ENCODE measurements at places on chromosomes 3 and 15.
A peak's percentile ranks its signal among the peaks of the same experiment; 100 is the strongest.

DNA sequence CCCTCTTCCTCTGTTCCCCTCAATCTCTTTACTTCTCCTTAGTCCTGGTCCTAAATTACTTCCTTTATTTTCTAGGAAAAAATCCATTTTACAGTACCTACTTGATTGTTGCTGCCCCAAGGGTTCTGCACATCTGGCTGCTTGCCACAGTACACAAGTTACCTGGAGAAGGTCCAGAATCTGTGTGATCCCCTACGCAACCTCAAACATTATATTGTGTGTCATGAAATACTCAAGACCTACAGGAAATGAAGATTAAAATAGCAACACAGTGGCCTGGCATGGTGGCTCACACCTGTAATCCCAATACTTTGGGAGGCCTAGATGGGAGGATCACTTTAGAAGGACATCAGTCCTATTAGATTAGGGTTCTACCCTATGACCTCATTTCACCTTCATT is 48.7 kb downstream of the PRKAR2A start:
- no peak for DNase-seq

DNA sequence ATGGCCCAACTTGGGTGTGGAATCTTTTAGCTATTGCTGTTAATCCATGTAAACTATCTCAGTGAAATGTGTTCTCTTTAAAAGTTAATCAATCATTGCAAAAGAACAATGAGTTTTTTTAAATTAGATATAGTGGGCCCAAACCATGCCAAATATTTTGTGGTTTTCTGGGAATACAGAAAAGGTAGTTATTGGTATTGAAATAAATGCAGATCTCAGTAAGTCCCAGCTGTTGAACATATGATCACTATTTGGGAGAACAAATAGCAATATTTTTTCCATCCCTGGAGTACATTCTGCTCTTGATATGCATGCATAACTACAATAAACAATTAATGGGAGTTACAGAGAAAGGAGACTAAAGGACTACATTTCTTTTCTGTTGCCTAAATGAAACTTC is 36.0 kb upstream of the LEKR1 start:
- DNase-seq: no peak

- DNase-seq: no peak
These were observed 289.9 kb upstream of the RASGRP1 start for GRCh38 chr15:38854506-38854905.

- no peak for DNase-seq
These were observed 188.6 kb upstream of the TBL1XR1 start for GRCh38 chr3:177385831-177386301.

DNA sequence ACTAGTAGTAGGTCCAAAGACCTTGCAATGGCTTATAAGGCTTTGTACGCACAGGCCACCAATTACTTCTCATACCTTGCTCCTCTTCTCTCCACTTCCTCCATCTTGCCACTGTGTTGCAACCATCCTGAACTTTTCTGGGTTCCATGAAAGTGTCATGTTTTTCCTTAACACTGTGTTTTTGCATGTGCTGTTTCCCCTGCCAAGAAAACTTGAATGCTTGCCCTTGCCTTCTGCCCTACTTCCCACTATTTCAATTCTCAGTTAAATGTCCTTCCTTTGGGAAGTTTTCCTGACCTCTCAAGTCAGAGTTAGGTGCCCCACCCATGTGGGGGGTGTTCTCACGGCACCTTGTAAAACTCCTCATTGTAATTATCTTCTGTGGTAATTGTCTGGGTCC is 182.8 kb downstream of the THRB start:
- DNase-seq: no peak

GRCh38 chr3:58474967-58475578 is 16.8 kb upstream of the KCTD6 start:
- DNase-seq: no peak

- no peak for DNase-seq
These were observed 1188.8 kb upstream of the CADM2 start for GRCh38 chr3:83769791-83770663.

GRCh38 chr3:46112984-46113383 is 85.7 kb upstream of the XCR1 start:
- no peak for DNase-seq

DNA sequence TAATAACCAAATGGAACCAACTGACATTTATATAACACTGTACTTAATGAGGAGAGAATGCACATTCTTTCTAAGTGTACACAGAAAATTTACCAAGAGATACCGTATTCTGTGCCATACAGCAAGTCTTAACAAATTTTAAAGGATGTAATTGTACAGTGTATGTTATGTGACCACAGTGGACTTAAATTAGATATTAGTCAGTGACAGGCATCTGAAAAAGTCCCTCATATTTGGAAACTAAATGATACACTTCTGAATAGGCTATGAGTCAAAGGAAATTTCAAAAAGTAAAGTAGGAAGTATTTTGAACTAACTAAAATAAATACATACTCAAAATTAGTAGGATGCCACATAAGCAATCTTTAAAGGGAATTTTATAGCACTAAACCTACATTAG is 59.6 kb upstream of the P3H2 start:
- no peak for DNase-seq

GRCh38 chr15:88447741-88448140 is 19.4 kb downstream of the MRPL46 start:
- DNase-seq: no peak

GRCh38 chr3:73540969-73541740 is 83.6 kb downstream of the PDZRN3 start:
- DNase-seq: no peak

- peak; percentile 23 for DNase-seq
These were observed 577 bp downstream of the ZNF148 start for GRCh38 chr3:125374501-125374995.

DNA sequence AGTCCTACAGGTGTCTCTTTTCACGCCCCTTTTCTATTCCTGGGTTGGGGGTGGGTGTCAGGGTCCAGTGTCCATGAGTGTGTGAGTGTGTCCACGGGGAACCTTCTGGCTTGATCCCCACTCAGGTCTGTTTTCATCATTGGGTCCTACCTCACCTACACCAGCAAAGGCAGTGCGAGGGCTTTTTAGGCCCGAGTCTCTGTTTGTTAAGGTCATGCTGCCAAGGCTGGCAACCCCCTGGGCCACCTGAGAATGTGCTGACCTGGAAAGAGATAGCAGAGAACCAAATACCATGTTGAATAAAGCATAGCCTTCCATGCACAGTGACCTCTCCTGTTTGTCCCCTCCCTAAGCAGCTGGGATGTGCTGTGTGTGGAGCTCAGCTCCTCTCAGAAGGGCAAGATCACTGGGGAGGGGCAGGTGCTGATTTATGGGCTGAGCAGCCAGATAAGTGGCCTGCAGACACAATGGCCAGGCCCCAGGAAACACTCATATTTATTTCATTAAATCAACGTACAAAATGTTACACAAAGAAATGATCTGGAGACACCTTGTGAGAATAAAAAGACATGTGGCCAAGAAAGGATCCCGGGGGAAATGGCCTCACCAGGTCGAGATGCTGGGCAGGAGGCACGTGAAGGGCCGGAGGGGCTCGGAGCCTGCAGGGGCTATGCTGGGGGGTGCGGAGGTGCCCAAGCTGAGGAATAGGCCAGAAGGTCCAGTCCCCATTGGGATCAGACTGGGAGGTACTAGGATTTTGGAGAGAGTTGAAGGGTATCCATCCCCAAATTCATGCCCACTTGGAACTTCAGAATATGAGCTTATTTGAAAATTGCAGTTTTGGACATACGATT is 36.1 kb downstream of the RAB6B start:
- no peak for DNase-seq

- peak; percentile 89 for DNase-seq
These were observed 32.2 kb downstream of the ATP10A start for GRCh38 chr15:25830844-25831451.

GRCh38 chr3:195286115-195286872 is 15.3 kb upstream of the XXYLT1 start:
- no peak for DNase-seq

DNA sequence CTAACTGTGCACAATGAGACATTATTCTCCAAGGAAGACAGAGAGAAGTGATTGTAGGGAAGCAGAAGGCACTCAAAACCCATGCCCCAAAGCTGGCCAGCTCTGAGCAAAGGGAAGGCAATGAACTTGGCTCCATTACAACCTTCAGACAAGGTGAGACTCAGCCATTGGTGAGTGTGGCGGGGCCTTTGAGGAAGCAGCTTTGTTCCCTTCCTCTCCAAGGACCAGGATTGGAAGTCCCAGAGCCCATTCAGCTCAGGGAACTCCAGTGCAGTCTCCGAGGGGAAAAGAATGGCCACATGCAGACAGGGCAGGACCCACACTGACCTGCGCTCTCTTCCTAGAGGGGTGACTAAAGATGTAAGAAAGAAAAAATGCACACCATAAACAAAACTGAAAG is 23.1 kb downstream of the HEG1 start:
- no peak for DNase-seq

DNA sequence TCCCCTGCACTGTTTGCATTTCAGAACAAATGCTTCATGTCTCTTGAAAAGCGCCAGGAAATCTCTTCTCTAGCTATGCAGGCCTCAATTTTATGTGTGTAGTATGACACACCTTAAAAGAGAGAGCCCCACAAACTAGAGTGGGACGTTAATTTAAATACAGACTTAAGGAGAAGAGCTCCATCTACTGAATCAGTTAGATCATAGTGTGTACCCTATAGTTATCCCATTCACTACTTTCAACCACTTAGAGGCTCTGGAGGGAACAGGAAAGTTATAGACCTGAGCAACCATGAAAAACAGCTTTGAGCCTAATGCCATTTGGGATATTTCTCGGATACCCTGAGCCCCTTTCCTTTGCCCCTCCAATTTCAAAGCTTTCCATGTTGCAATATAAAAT is 153.7 kb downstream of the TIGIT start:
- no peak for DNase-seq

GRCh38 chr15:68032672-68033071 is 21.4 kb upstream of the PIAS1 start:
- DNase-seq: no peak

- DNase-seq: no peak
These were observed 7.0 kb downstream of the SUCLG2 start for GRCh38 chr3:67647390-67647878.
